Activated CD4-positive, alpha-beta T cell treated with anti-CD3 and anti-CD28 coated beads for 36 hours (primary cell): ENCODE measurements at places on chromosomes 5 and 9. TPM values are rescaled to one million over a fixed set of nuclear protein-coding genes. Genes with fewer than 3 reads are reported as not detected.

DNA sequence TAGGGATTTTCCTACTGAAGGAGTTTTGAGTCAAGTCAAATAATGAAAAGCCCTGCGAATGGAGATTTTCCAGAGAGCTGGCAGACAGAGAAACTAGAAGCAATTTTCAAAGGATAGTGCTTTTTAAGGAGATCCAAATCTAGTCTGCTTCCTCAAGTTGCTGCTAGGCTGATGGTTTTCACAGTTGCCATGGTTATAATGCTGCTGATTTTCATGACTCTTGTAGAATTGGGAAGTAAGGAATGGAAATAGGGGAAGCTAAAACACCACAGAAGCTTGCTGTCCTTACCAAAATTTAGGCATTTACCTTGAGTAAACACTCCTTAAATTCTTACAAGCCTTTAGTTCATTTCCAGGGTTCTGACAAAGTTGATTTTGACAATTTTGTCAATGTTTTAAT lies 30.1 kb upstream of the HAPLN1 start:
- no peaks in the 10 kb centered on the region for H3K36me3 ChIP-seq
- no peaks in the 10 kb centered on the region for H3K27me3 ChIP-seq
- DNase-seq = no peak
- no peak overlapping the region for H3K4me3 ChIP-seq
- H3K27ac ChIP-seq = no peak overlapping the region
- no peaks in the 10 kb centered on the region for H3K4me1 ChIP-seq

DNA sequence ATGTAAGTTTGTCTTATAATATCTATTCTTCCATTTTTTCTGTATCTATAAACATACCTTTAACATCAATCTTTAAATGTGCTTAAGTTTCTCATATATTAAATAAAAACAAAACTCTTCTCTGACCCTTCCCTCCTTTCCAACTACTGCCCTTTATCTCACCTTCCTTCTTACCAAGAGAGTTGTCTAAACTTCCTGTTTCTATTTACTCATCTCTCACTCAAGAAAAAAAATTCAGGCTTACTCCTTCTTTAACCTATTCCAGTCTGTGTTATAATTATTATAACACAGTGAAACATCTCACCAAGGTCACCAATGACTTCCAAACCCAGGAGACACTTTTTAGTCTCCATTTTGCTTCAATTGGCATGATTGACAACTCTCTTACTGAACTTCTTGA lies 140.9 kb downstream of the CCDC171 start:
- H3K27me3 ChIP-seq = no peaks in the 10 kb centered on the region
- no peaks in the 10 kb centered on the region for H3K36me3 ChIP-seq
- H3K4me1 ChIP-seq = no peaks in the 10 kb centered on the region
- H3K27ac ChIP-seq = no peak overlapping the region
- no peak overlapping the region for H3K4me3 ChIP-seq
- no peak for DNase-seq

DNA sequence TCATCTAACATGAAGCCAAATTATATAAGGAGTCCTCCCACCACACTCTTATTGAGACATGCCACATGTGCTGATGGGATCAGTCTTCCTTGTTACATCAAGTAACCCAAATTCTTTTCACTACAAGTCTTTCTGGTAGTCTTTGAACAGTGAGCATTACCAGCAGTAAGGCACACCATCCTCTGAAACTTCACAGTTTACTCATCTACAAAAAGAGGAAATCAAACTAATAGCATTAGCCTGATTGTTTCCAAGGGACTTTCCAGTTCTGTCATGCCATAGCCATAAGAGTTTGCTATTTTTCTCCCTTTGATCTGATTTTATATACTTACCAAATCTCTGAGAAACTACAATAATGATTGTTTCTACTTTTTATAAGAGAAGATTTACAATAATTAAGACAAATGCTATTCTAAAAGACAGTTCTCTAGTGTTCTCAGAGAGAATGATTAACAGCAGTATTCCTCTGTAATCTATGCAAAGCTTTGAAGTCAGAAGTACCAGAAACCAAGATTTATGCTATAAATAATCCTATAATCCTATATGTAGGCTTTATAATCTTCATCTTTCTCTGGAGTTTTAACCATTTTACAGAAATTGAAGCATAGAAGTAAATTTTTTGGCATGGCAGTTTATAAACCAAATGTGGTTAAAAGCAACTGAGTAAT lies 166.2 kb upstream of the ACO1 start:
- no peak overlapping the region for H3K4me3 ChIP-seq
- H3K27me3 ChIP-seq = peaks cover 5% of the 10 kb centered on the region
- H3K4me1 ChIP-seq = no peaks in the 10 kb centered on the region
- no peaks in the 10 kb centered on the region for H3K36me3 ChIP-seq
- no peak overlapping the region for H3K27ac ChIP-seq

DNA sequence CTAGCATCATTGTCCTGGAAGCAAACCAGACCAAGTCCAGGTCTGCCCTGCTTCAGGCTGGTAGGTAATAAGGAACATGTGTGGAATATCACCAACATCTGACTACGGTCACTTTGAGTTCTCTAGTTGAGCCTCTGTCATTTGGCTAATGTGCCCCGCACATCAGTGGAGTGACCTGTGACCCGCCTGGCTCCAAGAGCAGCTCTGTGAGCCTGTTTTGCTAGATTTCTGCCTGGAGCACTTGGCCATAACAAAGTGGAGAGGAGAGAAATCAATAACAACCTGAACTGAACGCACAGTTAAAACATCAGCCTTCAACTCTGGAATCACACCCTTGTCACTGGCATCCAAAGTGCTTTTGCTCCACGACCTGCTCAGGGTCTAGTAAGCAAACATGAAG lies 115.7 kb downstream of the PPP2R2B start:
- H3K4me1 ChIP-seq = peaks cover 11% of the 10 kb centered on the region
- no peak overlapping the region for H3K27ac ChIP-seq
- no peak for DNase-seq
- no peak overlapping the region for H3K4me3 ChIP-seq

DNA sequence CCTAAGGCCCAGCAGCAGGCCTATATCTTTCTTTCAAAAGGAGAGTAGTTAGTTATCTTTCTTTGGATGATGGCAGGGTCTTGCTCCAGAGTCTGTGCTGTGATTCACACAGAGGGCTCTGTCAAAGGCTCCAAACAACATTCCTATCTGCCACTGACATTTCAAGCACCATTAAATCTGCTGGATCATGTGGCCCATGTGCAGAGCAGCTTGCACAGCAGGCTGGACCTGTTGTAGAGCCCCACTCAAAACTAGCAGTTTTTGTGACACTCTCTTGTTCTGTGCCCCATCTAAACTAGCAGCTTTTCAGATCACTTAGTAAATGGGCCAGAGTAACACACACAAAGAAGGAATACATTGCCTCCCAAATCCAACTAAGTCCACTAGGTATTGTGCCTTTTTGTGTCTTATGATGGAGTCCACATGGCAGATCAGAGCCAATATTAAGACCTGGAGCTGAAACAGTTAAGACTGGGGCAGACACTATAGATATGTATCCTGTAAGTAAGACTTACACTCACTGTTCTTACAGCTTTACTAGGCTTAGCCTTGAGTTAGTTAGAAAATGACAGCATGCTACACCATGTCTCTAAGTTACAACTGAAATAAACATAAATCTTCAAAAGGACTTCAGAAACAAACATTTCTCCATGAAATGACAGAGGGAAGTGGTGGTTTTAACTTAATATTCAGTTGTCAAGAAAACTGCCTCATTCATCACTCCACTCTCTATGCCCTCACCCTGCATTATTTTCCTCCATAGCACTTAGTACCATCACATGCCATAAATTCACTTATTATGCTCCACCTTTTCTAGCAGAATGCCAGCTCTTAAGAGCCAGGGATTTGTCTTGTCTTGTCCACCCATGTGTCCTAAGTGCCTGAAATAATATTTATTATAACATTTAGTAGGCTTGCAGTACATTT lies 400.9 kb downstream of the RAB3C start:
- peaks cover 57% of the 10 kb centered on the region for H3K36me3 ChIP-seq
- no peak overlapping the region for H3K4me3 ChIP-seq
- no peak for DNase-seq
- peaks cover 2% of the 10 kb centered on the region for H3K4me1 ChIP-seq

Gene ALDH1A1
- not detected for total RNA-seq

DNA sequence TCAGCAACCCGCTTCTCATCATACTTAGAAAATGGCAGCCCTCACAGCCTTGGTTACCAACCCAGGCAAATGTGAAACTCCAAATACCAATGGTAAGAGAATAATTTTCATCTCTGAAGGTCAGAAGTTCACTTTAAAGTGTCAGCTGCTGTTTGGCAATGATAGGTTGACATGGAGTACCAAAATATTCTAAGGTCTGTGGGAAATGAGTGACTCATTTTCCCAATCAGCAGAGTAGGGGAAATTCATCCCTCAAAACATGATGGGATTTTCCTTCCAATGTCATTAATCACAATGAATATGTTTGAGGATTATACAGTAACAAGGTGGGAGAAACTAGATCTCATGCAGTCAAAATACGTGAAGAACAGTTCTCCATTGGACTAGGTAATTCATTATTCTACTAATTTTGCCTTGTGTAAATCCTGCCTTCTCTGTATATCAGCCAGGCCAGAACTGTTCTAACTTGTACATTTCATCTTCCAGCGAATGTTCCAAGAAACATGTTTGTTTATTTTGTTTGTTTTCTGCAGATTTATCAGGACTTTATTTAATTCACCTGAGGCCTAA lies 53.1 kb upstream of the ERBIN start:
- peaks cover 1% of the 10 kb centered on the region for H3K4me1 ChIP-seq
- DNase-seq = no peak
- no peak overlapping the region for H3K27ac ChIP-seq
- H3K4me3 ChIP-seq = no peak overlapping the region
- no peaks in the 10 kb centered on the region for H3K27me3 ChIP-seq
- H3K36me3 ChIP-seq = no peaks in the 10 kb centered on the region

- H3K4me1 ChIP-seq = peaks cover 11% of the 10 kb centered on the region
- DNase-seq = no peak
- H3K27ac ChIP-seq = no peak overlapping the region
- H3K36me3 ChIP-seq = no peaks in the 10 kb centered on the region
- peaks cover 6% of the 10 kb centered on the region for H3K27me3 ChIP-seq
- H3K4me3 ChIP-seq = no peak overlapping the region
These were observed 59.8 kb upstream of the ZBED3 start for GRCh38 chr5:77146896-77147295.

- no peak overlapping the region for H3K27ac ChIP-seq
- DNase-seq = no peak
- H3K36me3 ChIP-seq = no peaks in the 10 kb centered on the region
- H3K4me3 ChIP-seq = no peak overlapping the region
- H3K4me1 ChIP-seq = peaks cover 6% of the 10 kb centered on the region
These were observed 56.7 kb downstream of the SAXO1 start for GRCh38 chr9:18976221-18976708.

DNA sequence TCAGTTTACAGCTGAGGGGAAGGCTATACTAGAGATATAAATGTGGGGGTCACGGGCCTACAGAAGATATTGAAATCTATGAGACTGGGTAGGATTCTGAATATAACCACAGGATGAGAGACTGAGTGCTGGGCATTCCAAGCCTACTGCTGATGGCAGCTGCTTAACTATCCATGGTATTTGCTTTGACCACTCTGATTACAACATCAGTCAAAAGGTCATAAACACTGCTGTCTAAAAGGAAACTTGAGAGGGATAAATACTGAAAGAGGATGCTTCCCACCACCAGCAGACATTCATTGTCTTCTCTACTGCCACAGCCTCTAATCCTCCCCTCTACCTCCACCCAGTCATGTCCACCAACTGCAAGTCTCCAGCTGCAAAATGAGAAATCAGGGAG lies 3.8 kb downstream of the ZNF622 start:
- no peak overlapping the region for H3K4me3 ChIP-seq
- peak overlapping the region; percentile 69 for H3K27ac ChIP-seq
- DNase-seq = no peak

DNA sequence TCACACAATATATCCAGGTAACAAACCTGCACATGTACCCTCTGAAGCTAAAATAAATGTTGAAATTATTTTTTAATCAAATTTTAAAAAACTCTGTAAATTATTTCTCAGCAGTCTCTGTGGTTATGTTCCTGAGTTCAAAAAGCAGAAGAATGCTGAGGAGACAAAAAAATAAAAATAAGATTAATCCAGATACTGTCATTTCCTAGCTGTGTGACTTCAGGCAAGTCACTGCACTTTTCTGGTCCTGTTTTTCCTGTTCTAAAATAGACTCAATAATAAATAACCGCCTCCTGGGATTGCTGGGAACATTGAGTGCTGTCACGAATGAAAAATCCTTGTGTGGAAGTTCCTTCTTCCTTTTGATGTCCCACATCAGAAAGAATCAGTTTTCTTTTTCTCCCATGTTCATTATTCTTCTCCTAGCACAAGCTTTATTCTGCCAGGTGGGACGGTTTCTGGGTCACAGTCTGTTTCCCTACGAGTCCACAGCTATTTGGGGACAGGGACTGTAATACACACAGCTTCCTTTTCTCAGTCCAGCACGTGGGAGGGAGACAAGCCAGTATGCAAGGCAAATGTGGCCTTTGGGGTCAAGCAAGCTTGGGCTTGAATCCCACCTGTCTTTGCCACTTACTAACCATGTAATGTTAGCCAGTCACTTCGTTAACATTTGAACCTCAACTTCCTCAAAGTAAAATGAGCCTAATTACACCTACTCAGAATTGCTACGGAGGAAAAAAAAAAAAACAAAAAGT lies 156.9 kb downstream of the TRIM32 start:
- DNase-seq = no peak
- no peak overlapping the region for H3K27ac ChIP-seq
- no peaks in the 10 kb centered on the region for H3K4me1 ChIP-seq
- no peaks in the 10 kb centered on the region for H3K27me3 ChIP-seq

DNA sequence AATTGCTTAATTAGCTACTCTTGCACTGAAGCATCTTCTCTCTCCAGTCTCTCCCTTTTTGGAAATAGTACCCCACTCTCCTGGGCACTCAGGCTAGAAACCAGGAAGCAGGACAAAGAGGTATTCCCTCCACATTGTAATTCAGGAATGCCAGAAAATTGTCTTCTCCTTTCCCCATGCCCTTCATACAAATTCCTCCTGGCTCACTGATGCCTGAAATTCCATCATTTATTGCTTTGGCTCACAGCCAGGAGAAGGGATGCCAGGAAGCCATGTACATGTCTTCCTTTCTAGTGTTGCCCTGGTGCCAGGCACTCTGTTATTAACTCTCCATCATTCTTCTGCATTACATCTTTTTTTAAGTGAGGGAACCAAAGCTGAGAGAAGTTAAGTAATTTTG lies 716.5 kb upstream of the C9orf72 start:
- no peak overlapping the region for H3K4me3 ChIP-seq
- no peaks in the 10 kb centered on the region for H3K36me3 ChIP-seq
- H3K4me1 ChIP-seq = no peaks in the 10 kb centered on the region
- H3K27ac ChIP-seq = no peak overlapping the region
- DNase-seq = no peak

- H3K27me3 ChIP-seq = no peaks in the 10 kb centered on the region
- H3K36me3 ChIP-seq = no peaks in the 10 kb centered on the region
- no peak overlapping the region for H3K27ac ChIP-seq
- no peaks in the 10 kb centered on the region for H3K4me1 ChIP-seq
These were observed 30.0 kb upstream of the GRIA1 start for GRCh38 chr5:153460421-153460820.

DNA sequence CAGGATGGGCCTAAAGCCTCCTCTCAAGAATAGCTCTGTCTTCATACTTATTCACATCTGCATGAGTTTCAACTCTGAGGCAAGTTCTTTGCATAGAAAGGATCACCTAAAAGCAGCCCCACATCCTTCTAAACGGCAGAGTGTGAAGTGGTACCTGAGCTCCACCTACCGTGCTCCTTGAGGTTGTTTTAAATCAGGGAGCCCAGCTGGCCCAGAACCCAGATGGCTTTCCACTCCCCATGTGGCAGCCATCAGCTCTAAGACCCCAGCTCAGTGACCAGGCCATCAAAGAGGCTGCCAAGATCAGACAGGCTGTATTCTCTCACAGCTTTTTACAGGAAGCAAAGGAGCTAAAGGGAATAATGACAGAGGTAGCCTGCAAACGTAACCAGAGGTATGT lies 299.3 kb downstream of the RASEF start:
- no peaks in the 10 kb centered on the region for H3K27me3 ChIP-seq
- H3K27ac ChIP-seq = no peak overlapping the region
- H3K4me3 ChIP-seq = no peak overlapping the region
- H3K36me3 ChIP-seq = no peaks in the 10 kb centered on the region
